Stimulated activated CD8-positive, alpha-beta memory T cell treated with anti-CD3 and anti-CD28 coated beads, Interleukin-4, amount 100 ng/mL, for 48 hours (primary cell): ENCODE measurements at places on chromosomes 16 and 17.

- peak; percentile 79 for DNase-seq
Observed at GRCh38 chr17:42706732-42707131, 24.4 kb downstream of the CNTNAP1 start.

- no peak for DNase-seq
Observed at GRCh38 chr17:17970699-17971430, 1.3 kb downstream of the TOM1L2 start.

DNA sequence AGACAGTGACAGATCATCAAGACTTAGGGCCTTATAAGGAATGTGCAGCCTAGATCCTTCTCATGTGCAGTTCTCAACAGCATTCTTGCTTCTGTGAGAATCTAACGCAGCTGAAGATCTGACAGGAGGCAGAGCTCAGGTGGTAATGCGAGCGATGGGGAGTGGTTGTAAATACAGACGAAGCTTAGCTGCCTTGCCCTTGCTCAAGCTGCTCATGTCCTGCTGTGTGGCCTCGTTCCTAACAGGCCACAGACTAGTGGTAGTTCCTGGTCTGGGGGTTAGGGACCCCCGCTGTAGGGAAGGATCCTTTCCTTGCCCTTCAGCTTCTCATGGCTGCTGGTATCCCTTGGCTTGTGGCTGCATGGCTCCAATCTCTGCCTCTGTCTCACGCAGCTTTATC, 10.3 kb upstream of the NTN1 start:
- DNase-seq, result no peak

GRCh38 chr16:86210403-86211193, 299.7 kb upstream of the FOXF1 start:
- no peak for DNase-seq

- no peak for DNase-seq
Observed at GRCh38 chr17:30422171-30422570, 43.4 kb downstream of the CPD start.

- no peak for DNase-seq
Observed at GRCh38 chr17:40922239-40922638, 15.2 kb downstream of the KRT23 start.

GRCh38 chr17:80847496-80848230, 144.0 kb upstream of the CHMP6 start:
- peak; percentile 75 for DNase-seq

DNA sequence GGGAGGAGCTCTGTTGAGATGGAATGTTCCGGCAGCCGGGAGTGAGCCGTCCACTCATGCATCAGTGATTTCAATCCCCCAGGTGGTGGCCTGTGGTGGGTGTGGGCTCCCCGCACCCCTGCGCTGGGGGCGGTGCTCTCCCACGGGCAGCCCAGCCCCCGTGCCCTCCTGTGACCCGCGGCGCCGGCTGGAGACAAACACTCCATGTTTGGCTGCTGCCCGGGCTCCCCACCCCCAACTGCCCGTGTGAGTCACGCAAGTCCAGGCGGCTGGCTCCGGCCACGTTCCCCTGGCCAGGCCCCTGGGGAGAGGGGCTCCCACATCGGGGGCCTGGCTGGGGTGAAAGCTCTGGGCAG, 29.4 kb downstream of the CACNA1H start:
- DNase-seq, result no peak

- DNase-seq, result peak; percentile 98
Observed at GRCh38 chr16:29805232-29806098, 864 bp upstream of the MAZ start.

- DNase-seq, result no peak
Observed at GRCh38 chr16:85008271-85008670, 3.1 kb downstream of the ZDHHC7 start.

GRCh38 chr17:50318501-50319285, 27.2 kb upstream of the XYLT2 start:
- DNase-seq, result no peak

DNA sequence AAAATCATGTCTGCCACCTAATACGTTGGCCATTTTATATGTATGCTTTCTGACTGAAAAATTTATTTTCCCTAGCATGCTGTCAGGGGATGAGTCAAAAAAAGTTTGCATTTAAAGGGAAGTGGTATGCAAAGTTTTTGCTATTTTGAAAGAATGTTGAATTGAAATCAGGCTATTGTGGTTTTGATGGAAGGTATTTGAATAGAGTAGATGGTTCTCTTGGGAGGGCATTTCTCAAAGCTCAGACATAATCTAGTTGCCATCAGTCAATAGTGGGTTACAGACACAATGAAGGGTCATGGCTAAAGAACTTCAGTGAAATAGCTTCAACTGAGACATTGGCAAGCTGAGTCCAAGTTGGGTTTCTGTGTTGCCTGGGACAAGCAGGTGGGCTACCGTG, 102.4 kb downstream of the MAP2K6 start:
- DNase-seq, result no peak

DNA sequence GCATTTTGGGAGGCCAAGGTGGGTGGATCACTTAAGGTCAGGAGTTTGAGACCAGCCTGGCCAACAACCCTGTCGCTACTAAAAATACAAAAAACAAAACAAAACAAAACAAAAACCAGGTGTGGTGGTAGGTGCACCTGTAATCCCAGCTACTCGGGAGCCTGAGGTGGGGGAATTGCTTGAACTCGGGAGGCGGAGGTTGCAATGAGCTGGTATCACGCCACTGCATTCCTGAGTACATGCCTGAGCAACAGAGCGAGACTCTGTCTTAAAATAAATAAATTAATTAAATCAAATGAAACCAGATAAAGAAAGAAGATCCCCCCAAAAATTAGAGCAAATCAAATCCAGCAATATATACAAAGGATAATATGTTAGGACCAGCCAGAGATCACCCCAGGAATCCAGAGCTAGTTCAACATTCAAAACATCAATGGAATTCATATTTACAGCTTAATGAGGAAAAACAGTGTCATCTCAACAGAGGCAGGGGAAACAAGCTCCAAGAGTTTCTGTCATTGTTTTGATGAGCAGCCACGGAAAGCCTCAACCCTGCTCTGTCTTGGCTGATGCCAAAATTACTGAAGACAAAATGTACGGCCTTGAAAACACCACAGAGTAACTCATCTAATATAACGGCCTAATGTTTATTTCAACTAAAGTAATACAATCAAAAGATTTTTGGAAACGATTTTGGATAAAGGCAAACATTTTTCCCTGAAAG, 3.7 kb downstream of the PEMT start:
- DNase-seq, result no peak

GRCh38 chr17:67837965-67838364, 12.7 kb downstream of the BPTF start:
- no peak for DNase-seq

GRCh38 chr16:8963010-8963820, 491 bp downstream of the USP7 start:
- no peak for DNase-seq

DNA sequence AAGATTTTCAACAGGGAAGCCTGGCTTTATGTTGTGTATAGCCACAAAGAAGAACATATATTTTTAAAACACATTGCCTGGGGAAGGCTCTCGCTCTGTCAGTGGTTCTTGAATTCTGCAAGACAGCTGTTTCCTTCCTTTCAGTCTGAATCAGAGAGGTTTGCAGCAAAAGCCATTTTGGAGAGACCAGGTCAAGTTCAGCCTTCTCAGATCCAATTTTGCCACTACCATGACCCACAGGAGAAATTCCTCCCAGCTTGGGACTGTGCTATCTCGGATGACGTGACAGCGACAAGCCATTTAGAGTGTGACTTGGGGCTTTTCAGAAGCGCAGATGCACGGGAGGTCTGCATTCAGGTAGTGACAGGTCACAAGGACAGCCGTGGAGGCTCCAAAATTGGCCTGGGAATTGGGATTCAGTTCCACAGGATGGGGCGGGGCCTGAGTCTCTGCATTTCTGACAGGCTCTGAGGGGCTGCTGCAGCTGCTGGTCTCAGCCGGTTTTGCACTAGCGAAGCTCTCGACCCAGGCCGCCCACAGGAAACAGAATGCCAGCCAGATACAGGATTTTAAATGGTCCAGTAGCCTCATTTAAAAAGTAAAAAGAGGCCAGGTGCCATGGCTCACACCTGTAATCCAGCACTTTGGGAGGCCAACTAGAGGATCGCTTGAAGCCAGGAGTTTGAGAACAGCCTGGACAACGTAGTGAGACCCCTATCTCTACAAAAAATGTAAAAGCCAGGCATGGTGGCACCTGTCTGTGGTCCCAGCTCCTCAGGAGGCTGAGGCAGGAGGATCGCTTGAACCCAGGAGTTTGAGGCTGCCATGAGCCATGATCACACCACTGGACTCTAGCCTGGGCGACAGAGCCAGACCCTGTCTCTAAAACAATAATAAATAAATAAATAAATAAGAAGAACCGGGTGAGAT, 196.6 kb upstream of the CIBAR2 start:
- no peak for DNase-seq

GRCh38 chr17:49764559-49765180, 739 bp upstream of the FAM117A start:
- no peak for DNase-seq

GRCh38 chr16:53664724-53665345, 38.8 kb downstream of the RPGRIP1L start:
- peak; percentile 34 for DNase-seq

GRCh38 chr17:3799181-3799945, 1.6 kb downstream of the ITGAE start:
- DNase-seq, result no peak

GRCh38 chr17:29929006-29929532, 959 bp downstream of the SSH2 start:
- DNase-seq, result peak; percentile 42

- DNase-seq, result no peak
Observed at GRCh38 chr17:49488612-49489011, 6.5 kb upstream of the NGFR start.
